PC-3 (cell line): ENCODE measurements at places on chromosomes 2 and 18. TPM values are rescaled to one million over a fixed set of nuclear protein-coding genes. Genes with fewer than 3 reads are reported as not detected.

Gene IL1RL2
- 0.11 TPM in 1 of 2 replicates, not detected in the other for total RNA-seq

Gene UPP2
- total RNA-seq, result not detected in 2 replicates

Gene CETN1
- total RNA-seq, result not detected in 2 replicates

Gene LDAH
- total RNA-seq, result not detected in 2 replicates

Gene MLPH
- total RNA-seq, result 201 and 270 TPM in 2 replicates

Gene ALPG
- total RNA-seq, result 0.12 and 0.18 TPM in 2 replicates

Gene KCNE4
- not detected in 2 replicates for total RNA-seq

Gene CDCA7
- 29.3 and 36.4 TPM in 2 replicates for total RNA-seq
